ENCODE measurements at places on chromosomes 1 and 21.

DNA sequence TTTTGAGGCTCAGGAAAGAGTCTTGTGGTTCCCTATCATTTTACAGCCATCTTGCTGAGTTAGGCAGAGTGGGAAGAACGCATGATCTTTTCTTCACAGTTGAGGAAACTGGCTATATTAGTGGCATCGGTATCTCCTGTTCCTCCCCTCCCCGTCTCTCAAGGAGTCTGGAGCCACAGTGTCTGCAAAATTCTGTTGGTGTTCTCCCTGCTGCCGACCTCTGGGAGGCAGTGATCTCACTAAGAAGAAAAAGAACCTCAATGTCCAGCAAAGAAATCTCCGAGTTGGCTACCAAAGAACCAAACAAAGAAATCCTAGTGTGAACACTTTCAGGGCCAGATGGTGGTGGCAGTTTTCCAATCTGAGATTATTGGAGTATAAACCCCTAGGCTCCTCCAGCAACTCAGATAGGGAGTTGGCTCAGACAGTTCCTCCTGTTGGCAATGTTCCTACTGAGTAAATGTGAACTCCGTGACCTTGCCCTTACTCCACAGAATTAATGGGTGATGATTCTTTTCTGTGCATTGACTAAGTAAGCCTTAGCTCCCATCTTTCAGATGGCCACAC lies 41.2 kb downstream of the PRAMEF20 start:
- no peak for DNase-seq

GRCh38 chr1:97943354-97943753 lies 22.5 kb upstream of the DPYD start:
- no peak for DNase-seq

DNA sequence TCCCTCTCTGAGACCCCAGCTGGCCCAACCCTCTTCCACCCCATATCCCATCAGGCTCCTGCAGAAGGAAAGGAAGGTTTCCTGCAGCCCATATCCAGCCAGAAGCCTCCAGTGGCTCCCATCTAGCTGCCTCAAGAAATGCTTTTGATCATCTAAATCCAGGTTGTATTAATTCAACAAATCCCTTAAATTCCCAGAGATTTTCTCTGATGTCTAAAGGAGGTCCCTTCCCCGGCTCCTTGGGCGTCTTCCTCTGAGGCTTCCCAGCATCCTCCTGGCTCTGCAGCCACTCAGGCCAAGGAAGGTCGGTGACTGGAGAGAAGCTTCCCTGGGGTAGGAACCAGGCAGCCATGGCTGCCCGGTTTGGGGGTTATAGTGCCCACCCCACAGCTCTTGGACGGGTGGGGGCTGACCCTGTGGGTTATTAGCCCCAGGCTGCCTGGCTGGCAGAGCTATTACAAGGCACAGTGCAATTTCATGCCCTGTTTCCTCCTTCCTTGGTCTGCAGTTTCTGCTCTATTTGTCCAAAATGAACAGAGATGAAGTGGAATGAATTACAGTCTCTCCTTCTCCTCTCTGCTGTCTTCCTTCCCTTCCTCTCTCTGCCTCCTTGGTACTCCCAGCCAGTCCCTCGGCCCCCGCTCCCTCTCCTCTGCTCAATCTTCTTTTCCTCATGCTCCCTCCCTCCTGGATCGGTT lies 34.8 kb upstream of the DISP3 start:
- no peak for DNase-seq

DNA sequence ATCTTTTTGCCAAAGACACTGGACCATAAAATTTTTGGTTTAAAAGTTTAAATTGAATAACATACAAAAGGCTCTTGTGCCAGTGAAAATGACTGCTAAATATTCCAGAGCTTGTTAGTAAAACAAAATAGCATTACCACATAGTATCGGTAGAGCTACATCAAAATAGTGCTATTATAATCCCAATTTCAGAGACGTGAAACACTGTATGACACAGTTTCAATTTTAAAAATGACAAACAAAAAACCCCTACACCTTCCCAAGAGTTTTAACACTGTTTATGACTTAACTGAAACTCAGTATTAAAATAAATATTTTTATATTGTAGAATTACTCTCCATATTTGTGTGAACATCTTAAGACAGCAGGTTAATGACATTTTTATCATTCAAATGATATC lies 7.0 kb downstream of the SLC30A1 start:
- no peak for DNase-seq

DNA sequence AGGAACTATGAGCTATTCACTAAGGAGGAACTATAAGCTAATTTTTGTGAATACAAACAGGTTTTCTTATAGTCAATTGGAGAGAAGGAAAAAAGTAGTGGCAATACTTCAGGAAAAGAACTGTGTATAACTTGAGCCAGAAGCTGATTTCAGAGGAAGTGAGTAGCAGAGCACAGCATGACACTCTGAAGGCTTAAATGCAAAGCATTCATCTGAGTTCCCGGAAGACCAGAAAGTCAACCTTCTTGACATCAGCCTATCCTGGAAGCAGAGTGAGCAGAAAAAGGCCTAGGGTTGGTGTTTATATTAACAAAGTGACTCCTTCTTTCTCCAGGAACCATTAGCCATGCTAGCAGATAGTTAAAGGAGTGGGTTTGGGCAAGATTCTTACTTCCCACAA lies 545.2 kb downstream of the MRPL39 start:
- no peak for DNase-seq

DNA sequence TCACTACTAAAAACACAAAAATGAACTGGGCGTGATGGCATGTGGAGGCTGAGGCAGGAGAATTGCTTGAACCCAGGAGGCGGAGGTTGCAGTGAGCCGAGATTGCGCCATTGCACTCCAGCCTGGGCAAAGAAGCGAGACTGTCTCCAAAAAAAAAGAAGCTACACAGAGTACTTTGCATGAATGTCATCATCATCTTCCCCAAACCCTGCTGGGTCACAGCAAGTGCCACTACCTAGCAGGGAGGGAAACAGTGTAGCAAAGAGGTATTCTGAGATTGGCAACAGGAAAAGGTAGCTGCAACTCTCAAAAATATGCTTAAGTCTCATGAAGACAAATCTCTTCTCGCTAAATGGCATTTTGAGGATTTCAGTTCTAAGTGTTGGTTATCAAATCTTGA lies 12.8 kb downstream of the NDC1 start:
- no peak for DNase-seq

GRCh38 chr1:221473411-221473810 lies 268.5 kb downstream of the DUSP10 start:
- no peak for DNase-seq

- DNase-seq, result no peak
These were observed 5.5 kb downstream of the PHF13 start for GRCh38 chr1:6619045-6619444.

DNA sequence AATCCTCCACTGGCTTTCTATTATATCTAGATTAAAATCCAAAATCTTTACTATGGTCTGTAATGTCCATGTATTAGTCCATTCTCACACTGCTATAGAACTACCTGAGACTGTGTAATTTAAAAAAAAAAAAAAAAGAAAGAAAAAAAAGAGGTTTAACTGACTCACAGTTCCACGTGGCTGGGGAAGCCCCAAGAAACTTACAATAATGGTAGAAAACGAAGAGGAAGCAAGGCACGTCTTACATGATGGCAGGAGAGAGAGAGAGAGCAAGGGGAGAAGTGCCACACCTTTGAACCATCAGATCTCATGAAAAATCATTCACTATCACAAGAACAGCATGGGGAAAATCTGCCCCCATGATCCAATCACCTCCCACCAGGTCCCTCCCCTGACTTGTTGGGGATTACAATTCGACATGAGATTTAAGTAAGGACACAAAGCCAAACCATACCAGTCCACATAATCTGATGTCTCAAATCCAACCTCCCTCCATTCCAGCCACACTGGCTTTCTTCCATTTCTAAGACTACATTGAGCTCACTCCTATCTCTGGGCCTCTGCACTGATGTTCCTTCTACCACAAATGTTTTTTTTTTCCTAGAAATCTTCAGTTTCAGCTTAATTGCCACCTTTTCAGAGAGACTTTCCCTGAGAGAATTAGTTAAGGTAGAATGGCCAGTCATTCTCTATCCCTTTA lies 92.4 kb downstream of the EIF4G3 start:
- DNase-seq, result no peak

GRCh38 chr1:66217021-66217420 lies 316.9 kb upstream of the SGIP1 start:
- DNase-seq, result no peak

DNA sequence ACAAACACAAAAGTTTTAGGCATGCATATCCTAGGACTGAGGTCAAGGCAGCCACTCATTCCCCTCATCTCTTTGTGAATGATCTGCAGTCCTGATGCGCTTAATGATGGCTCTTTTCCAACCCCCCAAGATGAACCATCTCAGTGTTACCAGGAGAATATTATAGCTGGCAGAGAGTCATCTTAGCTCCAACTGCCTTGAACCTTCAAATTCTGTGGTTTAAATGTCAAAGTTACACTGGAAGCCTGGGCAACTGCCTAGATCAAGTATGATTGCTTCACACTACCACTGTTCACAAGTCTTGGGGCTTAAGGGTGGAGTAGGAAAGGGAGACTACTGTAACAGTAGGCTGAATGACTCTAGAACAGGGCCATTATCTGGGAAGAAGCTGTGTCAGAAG lies 8.0 kb upstream of the MYBPHL start:
- no peak for DNase-seq
